T47D (cell line): ENCODE measurements at places on chromosomes 7 and 10.

GRCh38 chr7:35007768-35008167 lies 29.5 kb downstream of the DPY19L1 start:
- no peak for DNase-seq

DNA sequence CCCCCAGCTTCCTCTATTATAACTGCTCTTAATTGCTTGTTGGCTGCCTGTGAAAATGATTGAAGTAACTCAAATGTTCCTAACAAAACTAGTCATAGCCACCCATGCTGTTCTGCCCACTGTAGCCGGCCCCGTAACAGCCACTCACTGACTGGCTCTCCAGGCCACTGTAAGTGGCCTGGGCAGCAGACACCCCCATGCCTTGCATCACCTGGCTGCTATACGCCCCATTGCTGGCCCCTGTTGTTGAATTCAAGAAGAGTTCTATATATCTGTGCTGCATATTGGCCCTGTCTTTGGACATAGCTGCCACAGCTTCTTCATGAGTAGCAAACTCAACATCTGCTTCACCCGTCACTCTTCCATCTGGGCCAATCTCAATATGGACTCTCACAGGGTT lies 15.1 kb downstream of the FXYD4 start:
- DNase-seq = no peak

DNA sequence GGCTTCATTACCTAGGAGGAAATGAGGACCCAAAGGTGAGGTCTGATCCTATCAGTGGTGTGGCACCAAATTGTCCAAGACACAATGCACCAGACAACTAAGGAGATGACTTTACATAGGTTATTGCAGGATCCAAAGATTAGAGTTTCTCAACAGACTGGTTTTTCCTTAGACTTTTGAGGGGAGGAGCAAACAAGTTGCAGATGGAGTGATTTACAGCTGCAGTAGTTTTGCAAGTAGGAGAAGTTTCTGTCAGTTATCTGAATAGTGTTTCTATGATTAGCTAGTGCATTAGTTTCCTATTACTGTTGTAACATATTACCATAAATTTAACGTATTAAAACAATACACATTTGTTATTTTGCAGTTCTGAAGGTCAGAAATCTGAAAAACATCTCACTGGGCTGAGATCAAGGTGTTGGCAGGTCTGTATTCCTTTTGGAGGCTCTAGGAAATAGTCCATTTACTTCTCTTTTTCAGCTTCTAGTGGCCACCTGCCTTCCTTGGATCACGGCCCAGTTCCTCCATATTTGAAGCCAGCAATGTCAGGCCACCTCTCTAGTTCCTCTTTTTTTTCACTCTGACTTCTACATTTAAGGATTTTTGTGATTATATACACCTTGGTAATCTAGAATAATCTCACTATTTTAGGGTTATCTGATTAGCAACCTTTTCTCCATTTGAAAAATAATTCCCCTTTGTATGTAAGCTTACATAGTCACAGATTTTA lies 994.9 kb downstream of the REEP3 start:
- DNase-seq = peak; percentile 62

- no peak for DNase-seq
Measured at GRCh38 chr7:65892835-65893234, 20.0 kb downstream of the VKORC1L1 start.

GRCh38 chr10:48541144-48541795 lies 63.6 kb downstream of the ARHGAP22 start:
- DNase-seq = no peak

- no peak for DNase-seq
Measured at GRCh38 chr7:113109718-113110117, 8.6 kb downstream of the SMIM30 start.

DNA sequence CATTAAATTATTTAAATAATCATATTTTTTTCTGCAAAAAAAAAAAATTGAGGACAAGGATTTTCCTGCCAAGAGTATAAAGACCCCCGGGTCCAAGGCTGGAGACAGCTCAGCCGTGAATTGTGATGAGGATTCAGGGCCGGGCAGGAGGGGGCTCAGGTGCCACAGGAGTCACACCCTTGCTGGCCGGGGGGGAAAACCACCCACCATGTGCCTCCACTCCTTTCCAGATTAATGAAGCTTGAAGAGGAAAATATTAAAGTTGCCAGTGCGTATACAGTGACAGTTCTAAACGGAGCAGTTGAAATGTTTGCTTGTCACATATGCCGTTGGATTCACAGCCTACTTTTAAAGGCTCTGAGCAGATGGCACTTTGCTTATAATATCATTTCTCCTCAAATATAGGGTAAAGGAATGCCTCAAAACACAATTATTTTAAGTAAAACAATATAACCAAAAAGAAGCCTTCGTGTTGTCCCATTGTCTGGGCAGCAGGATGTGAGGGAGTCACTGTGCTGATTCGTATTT lies 49.6 kb downstream of the ADARB2 start:
- DNase-seq = no peak

DNA sequence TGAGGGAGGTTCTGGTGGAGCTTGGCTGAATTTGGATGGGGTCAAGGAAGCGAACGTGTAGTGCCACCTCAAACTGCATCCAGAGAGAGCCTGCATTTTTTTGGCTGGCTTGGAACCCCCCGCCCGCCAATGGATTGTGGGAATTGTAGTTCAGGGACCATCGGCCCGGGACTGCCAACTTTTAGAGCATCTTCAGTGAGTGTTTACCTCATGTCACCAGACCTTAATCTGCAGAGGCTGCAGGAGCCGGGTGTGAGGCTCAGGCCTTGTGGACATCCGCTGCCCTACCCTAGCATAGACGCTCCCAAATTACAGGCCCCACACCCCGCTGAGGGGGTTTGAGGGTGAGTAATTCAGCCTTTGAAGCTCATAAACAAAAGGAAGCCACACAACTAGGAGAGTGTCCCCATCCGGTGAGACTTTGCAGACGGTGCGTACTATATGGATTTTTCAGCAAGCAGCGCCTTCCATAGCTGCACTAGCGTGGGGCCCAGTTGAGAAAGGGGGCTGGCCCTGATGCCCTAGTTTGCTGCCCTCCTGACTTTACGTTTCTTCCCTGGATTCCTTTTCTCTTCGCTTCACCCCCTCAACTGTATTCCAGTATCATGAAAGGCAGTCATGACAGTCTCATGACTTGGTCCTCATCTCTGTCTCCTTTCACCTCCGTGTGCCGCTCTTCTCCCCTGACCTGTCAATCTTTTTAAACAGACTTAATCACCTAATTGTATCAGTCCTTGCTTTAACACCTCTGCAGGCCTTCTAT lies 717 bp downstream of the CNPY4 start:
- peak; percentile 63 for DNase-seq

DNA sequence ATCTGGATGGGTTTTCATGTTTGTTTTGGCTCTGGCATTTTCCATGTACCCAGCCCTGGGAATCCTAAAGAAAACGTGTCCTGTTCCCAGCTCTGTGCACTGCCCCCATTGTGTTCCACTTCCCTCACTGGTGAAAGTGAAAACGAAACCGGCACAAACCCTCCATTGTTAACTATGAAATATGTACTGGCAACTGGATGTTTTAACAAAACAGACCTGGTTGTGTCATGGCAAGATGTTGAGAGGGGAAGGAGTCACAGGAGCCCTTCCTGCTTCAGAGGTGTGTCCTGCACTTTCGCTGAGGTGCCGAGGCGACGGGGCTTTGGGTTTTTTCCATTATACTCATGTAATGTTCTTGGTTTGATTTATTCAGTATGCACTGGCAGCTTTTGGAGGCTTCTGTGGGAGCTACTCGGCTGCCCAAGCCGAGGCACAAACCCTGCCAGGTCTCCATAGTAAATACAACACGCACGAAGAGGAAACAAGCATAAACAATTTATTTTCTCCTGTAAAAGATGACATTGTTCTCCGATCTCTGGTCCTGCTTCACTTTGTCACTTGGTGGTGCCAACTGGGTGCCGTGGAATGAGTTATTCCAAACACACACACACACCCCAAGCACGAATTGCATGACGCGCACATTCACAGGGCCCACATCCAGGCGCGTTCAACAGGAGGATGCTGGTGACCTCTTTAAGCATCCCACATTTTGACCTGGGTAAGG lies 118.2 kb downstream of the CDK6 start:
- peak; percentile 9 for DNase-seq

DNA sequence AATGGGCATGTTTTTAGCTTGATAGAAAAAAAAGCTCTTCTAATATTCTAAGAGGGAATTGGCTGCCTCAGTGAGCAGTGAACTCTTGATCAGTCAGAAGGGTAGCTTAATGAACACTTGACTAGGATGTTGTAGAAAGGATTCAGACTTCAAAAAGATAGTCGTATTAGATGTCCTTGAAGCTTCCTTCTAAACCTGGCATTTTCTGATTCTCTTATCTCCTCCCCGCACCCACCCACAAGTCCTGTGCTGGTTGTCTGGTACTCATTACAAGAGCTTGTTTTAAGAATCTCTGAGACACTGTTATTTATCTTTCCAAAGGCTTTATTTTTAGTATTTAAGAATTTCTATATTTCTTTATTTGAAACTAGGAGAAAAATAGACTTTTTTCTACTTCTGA lies 7.4 kb upstream of the SMIM30 start:
- DNase-seq = no peak

DNA sequence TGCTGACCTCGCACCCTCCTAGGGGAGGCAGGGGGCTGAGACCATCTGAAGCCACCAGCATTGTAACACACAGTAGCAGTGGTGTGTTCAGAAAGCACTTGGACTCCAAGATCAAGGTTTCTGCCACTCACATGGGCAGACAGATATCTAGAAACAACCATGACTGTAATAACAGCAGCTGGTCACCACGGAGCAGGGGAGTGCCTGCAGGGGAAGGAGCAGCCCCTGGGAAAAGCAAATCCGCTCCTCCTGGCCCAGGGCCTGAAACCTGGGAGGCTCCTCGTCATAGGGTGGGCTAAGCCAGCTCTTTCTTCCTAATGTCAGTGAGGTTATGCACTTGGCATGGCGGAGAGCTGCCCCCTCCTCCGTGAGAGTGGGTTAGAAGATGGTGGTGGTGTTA lies 118.4 kb upstream of the INSYN2A start:
- no peak for DNase-seq

- no peak for DNase-seq
Measured at GRCh38 chr7:113824117-113824823, 94.5 kb downstream of the PPP1R3A start.

DNA sequence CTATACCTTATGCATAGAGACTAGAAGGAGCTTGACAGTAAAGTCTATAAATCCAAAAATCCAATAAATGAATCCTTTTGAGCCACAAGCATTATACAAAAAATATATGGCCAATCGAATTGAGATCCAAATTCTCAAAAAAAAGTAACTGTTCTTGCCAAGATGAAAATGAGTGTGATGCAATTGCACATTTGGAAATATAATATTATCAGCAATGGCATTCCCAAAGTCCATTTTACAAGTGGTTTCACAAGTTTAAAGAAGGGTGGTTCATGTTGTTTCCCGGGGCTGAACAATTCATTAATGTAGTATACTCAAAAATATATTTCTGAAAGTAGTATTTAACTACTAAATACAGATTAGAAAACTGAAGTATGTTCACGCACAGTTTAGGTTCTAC lies 7.3 kb downstream of the RP9 start:
- DNase-seq = no peak

DNA sequence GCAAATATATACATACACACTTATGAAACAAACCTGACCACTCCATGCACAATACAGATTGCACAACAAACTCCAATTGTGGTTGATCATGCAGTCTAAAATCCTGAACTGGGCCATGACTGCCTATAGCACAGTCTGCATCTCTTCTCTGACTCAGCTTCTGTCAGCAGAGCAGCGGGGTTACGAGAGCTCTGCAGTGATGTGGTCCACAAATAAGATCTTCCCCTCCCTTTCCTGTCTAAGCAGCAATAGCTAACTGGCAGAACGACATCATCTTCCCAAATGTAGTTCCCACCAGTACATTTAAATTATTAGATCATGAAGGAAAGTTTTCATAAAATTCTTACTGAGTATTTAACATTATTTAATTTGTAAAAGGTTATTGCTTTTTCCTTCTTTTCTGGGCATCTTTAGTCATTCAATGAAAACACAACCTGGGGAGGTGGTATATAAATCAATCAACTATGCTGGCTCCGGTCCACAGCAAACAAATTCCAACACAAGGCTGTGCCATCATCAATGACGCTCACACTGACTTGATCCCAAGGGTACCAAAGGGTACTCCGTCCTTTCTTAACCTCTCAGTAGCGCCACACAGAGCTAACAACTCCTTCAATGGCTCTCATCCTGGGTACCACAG lies 17.1 kb downstream of the ARHGAP21 start:
- no peak for DNase-seq

GRCh38 chr10:43760514-43760913 lies 111.8 kb upstream of the ZNF32 start:
- no peak for DNase-seq

GRCh38 chr10:28624351-28624750 lies 53.0 kb upstream of the BAMBI start:
- no peak for DNase-seq

- no peak for DNase-seq
Measured at GRCh38 chr10:53003094-53003493, 230.5 kb upstream of the MBL2 start.

- no peak for DNase-seq
Measured at GRCh38 chr7:133697585-133697984, 429.6 kb upstream of the LRGUK start.

DNA sequence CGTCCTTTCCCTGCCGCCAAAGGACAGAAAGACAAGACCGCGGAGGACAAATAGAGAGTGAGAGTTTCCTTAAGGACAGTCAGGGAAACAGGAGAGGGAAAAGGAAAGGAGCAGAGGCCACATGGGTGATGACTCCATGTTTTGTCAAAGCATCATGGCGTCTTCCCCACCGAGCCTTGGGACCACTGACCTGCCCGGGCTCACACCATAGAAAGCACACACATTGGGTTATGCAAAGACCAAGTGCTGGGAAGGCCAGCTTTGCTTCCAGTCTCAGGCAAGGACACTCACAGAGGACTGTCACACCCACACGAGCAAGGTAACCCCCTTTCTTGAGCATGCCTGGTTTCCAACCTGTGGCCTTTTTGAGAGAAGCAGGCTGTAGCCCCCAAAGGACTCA lies 23.3 kb upstream of the HABP2 start:
- no peak for DNase-seq

GRCh38 chr10:36608251-36608650 lies 517.1 kb upstream of the ANKRD30A start:
- no peak for DNase-seq

- no peak for DNase-seq
Measured at GRCh38 chr7:141945356-141945755, 1.4 kb downstream of the CLEC5A start.
